ENCODE measurements at places on chromosomes 13 and 19. TPM values are rescaled to one million over a fixed set of nuclear protein-coding genes. Genes with fewer than 3 reads are reported as not detected.

Gene ZNF724
- total RNA-seq: 1.0 TPM

Gene ZNF490
- total RNA-seq: 6.7 TPM

Gene ZNF253
- 10.2 TPM for total RNA-seq

Gene CNFN
- not detected for total RNA-seq

Gene CLDND2
- total RNA-seq: not detected

Gene SLC8A2
- total RNA-seq: not detected

Gene SIGLEC5
- 2.2 TPM for total RNA-seq

Gene ANKRD10
- 203 TPM for total RNA-seq

DNA sequence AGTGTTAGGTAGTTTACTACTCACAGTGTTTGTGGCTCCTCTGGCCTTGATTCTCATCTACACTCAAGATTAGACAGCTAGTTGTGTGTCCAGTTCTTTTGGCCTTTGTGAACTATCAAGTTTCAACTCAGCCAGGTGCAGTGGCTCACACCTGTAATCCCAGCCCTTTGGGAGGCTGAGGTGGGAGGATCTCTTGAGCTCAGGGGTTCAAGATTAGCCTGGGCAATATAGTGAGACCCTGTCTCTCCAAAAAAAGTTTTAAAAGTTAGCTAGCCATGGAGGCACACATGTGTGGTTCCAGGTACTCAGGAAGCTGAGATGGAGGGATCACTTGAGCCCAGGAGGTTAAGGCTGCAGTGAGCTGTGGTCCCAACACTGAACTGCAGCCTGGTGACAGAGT, 16.1 kb downstream of the ZNF226 start:
- H3K27ac ChIP-seq: no peak overlapping the region
- H3K4me3 ChIP-seq: no peak overlapping the region
- peaks cover 5% of the 10 kb centered on the region for H3K36me3 ChIP-seq
- no peaks in the 10 kb centered on the region for H3K27me3 ChIP-seq

GRCh38 chr19:15859187-15859586, 38.7 kb downstream of the CYP4F2 start:
- H3K27ac ChIP-seq: no peak overlapping the region
- DNase-seq: no peak
- H3K4me3 ChIP-seq: no peak overlapping the region
- H3K27me3 ChIP-seq: no peaks in the 10 kb centered on the region
- H3K4me1 ChIP-seq: no peaks in the 10 kb centered on the region

- DNase-seq: no peak
- H3K27me3 ChIP-seq: no peaks in the 10 kb centered on the region
- no peaks in the 10 kb centered on the region for H3K4me1 ChIP-seq
- H3K36me3 ChIP-seq: peaks cover 18% of the 10 kb centered on the region
- H3K27ac ChIP-seq: no peak overlapping the region
Observed at GRCh38 chr13:75830842-75831241, 194.7 kb downstream of the LMO7 start.

- no peaks in the 10 kb centered on the region for H3K4me1 ChIP-seq
- H3K27ac ChIP-seq: no peak overlapping the region
- no peak for DNase-seq
- H3K4me3 ChIP-seq: no peak overlapping the region
- no peaks in the 10 kb centered on the region for H3K36me3 ChIP-seq
Observed at GRCh38 chr19:28324275-28325060, 888.5 kb downstream of the UQCRFS1 start.

DNA sequence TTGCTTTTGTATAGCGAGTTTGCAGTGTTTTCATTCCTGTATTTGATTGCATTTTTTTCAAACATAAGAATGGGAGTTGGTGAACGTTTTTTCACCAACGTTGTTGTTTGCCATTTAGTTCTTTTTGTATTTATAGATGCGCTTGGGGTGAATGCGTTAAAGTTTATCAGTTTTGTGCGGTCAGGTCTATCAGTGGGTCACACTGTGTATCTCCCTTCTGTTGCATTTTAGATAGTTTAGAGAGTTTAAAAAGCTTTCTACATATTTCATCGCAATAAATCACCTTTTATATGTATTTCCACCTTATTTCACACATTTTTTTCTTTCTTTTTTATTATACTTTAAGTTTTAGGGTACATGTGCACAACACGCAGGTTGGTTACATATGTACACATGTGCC, 16.4 kb downstream of the OR7A5 start:
- no peak for DNase-seq
- H3K36me3 ChIP-seq: no peaks in the 10 kb centered on the region
- H3K4me1 ChIP-seq: no peaks in the 10 kb centered on the region
- no peak overlapping the region for H3K4me3 ChIP-seq
- H3K27ac ChIP-seq: no peak overlapping the region
- no peaks in the 10 kb centered on the region for H3K27me3 ChIP-seq

DNA sequence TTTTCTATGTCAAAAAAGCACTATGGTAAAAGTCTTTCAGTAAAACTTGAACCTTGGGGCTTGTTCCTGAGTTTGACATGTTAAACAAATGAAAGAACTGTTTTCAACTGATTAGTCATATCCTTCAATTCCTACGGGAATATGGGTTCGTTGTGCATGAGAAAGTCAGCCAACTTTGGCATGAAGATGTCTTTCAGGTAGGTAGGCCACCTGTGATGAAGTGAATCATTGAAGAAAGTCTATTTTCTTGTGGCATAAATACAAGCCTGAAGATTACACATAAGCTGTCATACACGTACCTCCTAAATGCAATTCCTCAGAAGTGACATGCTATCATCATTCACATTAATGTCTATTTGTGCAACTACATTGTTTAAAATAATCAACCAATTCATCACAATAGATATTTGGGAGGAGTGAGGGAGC, 513.0 kb downstream of the IRS2 start:
- no peaks in the 10 kb centered on the region for H3K27me3 ChIP-seq
- DNase-seq: no peak
- H3K4me3 ChIP-seq: no peak overlapping the region
- no peak overlapping the region for H3K27ac ChIP-seq
- no peaks in the 10 kb centered on the region for H3K4me1 ChIP-seq

GRCh38 chr13:24104723-24105122, 55.8 kb upstream of the SPATA13 start:
- H3K27ac ChIP-seq: no peak overlapping the region
- H3K36me3 ChIP-seq: no peaks in the 10 kb centered on the region
- no peak for DNase-seq
- H3K27me3 ChIP-seq: no peaks in the 10 kb centered on the region
- H3K4me3 ChIP-seq: no peak overlapping the region

DNA sequence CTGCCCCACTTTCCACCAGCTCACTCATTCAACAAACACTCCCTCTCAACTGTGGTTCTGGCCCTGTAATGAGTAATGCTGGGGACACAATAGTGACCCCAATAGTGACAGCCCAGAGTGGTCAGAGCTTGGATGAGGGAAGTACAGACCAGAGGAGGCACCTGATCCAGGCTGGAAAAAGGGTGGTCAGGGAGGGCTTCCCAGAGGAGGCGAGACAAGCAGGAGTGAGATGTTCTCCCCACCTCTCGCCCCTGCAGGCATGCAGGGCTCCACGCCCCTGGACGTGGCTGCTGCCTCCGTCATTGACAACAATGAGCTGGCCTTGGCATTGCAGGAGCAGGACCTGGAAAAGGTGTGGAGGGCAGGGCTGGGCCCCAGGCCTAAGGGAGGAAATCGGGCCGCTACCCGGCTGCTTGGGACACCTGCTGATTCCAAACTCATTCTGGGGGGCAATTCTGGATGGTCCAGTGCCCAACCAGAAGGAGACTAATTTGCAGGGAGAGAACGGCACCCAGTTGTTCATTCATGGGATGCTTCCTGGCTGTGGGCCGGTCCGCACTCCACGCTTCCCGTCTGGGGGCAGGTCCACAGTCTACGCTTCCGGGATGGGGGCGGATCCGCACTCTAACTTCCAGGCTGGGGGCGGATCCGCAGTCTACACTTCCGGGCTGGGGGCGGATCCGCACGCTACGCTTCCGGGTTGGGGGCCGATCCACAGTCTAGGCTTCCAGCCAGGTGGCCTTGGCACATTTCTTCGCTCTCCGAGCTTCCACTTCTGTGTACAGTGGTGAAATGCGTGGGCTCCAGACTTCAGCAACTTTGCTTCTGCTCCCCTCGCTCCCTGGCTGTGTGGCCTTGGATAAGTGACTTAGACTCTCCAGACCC, 63.4 kb downstream of the RYR1 start:
- H3K36me3 ChIP-seq: no peaks in the 10 kb centered on the region
- H3K27ac ChIP-seq: no peak overlapping the region
- DNase-seq: no peak
- H3K4me3 ChIP-seq: no peak overlapping the region

DNA sequence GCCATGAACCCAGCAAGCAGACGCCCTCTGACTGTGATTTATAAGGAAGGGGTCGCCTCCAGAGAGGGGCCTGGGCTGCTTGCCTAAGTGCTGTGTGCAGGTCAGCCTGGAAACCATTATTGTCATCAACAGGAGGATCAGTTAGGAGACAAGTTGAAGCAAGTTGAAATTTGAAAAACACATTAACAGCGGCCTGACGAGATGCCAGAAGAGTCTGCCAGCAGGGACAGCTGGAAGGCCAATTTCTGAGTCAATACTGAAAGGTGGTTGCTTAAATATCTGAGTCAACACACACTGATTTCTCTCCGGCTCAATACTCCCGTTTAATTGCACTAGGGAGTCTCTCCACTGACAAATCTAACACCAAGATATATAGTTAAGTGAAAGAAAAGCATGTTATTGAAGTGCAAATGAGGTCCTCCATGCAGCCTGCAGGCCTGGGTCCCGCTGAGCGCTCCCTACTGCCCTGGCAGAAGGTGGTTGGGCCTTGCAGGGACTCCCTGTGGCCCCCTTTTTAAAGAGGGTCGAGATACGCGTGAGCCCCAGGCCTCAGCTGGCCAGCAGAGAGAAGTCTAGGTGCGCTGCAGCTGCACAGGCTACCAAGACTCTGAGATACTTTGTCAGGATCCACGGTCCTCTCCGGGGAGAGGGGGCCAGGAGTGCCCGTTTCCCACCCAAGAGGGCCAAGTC, 91.1 kb downstream of the RNASEH2B start:
- H3K4me3 ChIP-seq: no peak overlapping the region
- no peak overlapping the region for H3K27ac ChIP-seq
- no peaks in the 10 kb centered on the region for H3K4me1 ChIP-seq
- peak; percentile 71 for DNase-seq
- H3K27me3 ChIP-seq: no peaks in the 10 kb centered on the region
- no peaks in the 10 kb centered on the region for H3K36me3 ChIP-seq

DNA sequence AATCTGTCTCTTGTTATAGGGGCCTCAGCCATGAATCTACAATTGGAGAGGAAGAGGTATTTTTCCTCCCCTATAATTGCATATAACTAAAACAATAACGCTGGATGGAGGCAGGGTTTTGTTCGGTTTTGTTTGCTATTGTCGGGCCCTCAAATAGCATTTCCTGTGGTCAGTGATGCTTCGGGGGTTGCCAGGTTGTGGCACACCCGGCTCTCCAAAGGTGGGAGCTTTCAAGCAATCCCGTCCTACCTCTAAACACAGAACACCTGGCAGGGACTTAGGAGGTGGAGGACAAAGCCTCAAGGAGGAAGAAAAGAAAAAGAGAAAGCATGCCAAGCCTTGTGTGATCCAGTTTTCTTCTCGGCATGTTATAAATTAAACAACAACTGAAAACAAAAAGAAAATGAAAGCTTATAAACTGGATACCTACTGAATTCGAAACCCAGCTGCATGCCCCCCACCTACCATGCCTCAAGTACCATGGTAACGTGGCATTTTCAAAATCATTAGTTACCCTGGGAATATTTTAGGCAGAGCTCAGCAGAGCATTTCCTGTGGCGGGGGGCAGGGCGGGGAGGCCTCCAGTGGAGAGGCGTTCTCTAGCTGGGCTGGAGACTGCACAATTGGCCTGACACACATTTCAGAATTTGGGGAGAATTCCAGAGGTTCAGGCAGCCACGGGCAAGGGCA, 213.8 kb downstream of the DCLK1 start:
- no peak for DNase-seq
- no peaks in the 10 kb centered on the region for H3K27me3 ChIP-seq
- H3K4me1 ChIP-seq: no peaks in the 10 kb centered on the region
- no peak overlapping the region for H3K4me3 ChIP-seq

DNA sequence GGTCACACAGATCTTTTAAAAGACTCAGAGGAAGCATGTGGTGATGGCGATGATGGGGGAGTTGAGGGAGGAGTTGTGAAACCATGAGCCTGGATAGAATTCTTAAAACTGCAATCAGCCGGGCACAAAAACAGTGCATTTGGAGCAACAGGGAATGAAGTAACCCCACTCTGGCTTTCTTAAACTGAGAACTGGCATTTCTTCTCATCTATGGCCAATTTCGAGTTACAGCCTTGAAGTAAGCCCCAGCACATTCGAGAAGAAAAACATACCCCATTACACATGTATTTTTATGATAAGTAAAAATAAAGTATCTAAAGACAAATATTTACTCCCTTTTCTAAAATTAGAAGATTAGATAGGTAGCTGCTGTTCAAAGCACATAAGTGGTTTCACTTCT, 70.1 kb downstream of the DCLK1 start:
- peaks cover 15% of the 10 kb centered on the region for H3K4me1 ChIP-seq
- H3K27me3 ChIP-seq: no peaks in the 10 kb centered on the region
- no peak overlapping the region for H3K27ac ChIP-seq
- no peaks in the 10 kb centered on the region for H3K36me3 ChIP-seq

DNA sequence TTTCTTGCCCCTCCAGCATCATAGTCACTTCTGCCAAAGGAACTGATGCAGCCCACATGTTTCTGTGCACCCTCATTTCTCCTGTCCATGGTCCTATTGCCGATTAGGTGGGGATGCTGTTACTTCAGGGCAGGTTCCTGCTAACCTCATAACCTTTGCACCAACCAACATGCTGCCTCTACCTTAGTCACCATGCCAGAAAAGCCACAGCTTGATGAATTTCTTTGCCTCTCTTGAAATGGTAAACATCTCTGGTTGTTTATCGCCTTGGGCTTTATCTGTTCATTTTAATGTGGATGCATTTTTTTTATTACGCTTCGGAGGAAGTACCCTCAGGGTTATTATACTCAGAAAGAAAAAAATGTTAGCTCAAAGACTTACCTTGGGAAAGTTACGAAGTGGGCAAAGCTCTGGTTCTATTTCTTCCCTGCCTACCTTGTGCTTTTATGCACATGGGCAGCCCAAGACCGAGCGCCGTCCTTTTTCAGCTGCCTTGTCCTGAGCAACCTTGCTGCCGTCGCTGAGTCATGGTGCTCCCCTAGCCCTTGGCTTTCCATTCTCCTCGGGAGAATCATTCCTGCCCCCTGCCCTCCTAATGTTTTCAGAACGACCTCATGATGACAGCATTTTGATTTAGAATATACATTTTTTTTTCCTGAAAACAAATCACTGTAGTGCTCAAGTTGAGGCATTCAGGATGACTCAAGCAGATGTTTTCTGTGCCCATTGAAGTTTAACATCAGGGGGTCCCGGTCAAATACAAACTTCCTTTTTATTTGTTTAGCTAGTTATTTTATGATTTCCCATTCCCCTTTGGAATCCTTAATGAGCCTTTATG, 280.0 kb downstream of the SHISA2 start:
- no peaks in the 10 kb centered on the region for H3K4me1 ChIP-seq
- H3K27ac ChIP-seq: no peak overlapping the region
- DNase-seq: no peak
- H3K27me3 ChIP-seq: no peaks in the 10 kb centered on the region

DNA sequence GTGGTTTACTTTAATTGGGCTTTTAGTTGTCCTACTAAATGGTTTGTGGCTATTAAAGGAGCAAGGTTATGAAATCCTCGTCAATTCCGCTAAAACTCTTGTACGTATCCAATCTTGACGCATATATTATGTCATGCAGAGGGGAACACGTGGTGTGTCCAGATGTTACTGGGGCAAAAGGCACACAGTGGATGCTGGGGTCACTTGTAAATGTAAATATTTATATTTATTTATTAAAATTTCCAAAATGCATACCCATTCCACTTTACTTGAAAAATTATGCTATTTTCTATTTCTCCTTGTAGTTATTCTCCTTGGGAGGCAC, 36.7 kb upstream of the SLC46A3 start:
- peaks cover 16% of the 10 kb centered on the region for H3K4me1 ChIP-seq
- no peak for DNase-seq
- peak overlapping the region; percentile 34 for H3K4me3 ChIP-seq
- no peak overlapping the region for H3K27ac ChIP-seq
- no peaks in the 10 kb centered on the region for H3K27me3 ChIP-seq
